ENCODE measurements at places on chromosomes 2 and 18.

GRCh38 chr2:173740639-173741038 lies 224.5 kb downstream of the SP3 start:
- DNase-seq, result no peak

DNA sequence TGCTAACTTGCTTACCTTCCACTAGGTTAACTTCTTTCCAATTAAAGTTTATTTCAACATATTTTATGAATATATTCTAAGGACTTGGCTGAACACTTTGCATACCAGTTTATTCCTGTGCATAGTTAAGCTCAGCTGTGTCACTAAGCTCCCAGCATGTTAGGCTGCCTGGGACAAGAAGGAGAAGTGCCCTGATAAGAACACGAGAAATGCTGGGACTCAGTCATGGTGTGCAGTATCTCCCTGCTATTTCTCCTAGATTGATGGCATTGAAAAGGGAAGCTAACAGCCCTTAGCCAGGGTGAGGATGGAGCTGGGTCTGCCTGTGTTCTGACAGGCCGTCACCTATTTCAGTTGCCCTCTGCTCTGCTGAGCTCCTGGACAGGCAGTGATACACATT lies 164.3 kb downstream of the TRABD2A start:
- no peak for DNase-seq

DNA sequence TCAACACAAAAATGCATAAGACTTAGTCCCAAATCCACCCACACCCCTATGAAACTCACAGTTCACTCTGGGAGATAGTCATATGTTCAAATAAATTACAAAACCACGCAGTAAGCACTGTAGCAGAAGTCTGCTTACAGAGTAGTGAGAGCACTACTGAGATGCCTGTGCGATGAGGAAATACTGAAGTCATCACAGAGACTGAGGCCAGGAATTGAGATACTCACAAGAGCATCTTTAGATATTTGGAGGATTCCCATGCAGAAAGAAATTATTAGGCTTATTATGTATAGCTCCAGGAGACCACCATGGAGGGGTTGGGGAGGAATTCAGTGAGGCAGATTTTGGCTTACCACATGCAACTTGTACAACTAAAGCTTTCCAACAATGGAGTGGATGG lies 82.3 kb downstream of the ANTXR1 start:
- DNase-seq, result no peak

DNA sequence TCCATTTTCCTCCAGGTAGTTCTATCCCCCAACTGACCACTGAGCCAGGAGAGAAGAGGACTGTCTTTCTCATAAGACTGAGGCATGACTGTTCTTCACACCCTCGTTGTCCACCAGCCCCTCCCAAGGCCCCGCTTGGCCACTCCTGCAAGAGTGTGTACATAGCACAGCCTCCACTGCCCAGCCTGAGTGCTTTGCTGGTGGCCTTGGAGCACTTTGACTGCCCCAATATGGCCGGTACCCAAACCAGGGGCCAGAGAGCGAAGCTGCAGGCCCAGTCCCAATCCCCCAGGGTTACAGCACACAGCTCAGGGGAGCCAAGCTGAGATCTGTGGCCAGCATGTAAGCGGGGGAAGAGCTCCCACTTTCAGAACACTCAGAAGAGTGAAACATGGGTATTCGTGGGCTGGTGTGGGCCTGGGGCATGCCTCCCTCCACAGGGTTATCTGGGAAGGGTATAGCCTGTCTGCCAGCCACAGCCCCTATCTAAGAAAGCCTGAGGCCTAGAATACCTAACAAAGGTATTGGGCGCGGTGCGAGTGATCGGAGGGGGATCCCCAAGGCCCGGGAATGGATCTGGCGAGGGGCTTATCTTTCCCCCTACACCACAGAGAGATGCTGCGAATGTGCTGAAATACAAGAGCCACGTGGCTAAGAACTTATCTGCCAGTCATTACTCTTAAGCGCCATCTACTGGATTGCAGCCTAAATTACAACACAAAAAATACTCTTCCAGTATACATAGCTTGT lies 163.8 kb downstream of the WDPCP start:
- peak; percentile 36 for DNase-seq

GRCh38 chr18:48841381-48842258 lies 109.1 kb downstream of the SMAD7 start:
- no peak for DNase-seq

DNA sequence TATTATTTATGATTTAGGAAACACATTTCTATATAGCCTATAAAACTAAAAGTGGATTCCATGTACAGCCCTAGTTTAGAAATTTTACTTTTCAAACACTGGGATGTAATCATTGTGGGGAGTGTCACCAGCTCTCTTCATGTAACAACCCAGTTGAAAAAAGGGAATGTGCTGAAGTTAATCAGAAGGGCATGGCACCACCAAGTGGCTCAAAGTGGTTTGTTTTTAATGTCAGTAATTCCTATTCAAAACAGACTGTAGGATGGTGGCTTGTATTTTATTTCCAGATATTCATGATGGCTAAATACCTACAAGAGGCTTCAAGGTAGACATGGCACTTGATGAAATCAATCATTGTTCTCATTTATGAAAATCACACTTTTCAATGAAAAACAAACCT lies 58.1 kb upstream of the TMEM182 start:
- no peak for DNase-seq

GRCh38 chr2:210177769-210178168 lies 6.6 kb upstream of the KANSL1L start:
- no peak for DNase-seq

DNA sequence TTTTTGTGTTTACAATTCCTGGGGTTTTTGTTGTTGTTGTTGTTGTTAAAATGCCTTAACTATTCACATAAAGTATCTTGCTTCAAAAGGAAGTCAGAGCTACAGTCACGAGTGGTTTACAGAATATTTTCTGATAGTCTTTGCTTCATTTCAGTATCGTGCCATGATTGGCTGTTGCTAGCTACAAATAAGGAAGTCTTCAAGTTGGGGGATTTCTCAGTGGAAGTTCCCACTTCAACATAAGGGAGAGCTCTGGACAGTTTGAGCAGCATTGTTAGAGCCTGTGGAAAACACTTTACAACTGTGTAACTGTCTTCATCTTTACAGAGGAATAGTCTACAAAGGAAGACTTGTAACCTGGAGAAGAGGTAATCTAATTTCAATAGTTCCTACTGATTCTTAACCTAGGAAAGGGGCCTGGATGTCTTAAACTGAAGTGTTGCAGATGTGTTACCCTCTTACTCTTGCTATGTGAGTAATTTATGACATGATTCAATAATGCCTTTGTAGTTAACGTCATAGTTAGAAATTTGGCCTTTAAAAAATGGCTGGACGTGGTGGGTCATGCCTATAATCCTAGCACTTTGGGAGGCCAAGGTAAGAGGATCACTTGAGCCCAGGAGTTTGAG lies 23.4 kb upstream of the TANK start:
- no peak for DNase-seq

GRCh38 chr18:10057401-10057893 lies 143.6 kb downstream of the VAPA start:
- DNase-seq, result no peak

DNA sequence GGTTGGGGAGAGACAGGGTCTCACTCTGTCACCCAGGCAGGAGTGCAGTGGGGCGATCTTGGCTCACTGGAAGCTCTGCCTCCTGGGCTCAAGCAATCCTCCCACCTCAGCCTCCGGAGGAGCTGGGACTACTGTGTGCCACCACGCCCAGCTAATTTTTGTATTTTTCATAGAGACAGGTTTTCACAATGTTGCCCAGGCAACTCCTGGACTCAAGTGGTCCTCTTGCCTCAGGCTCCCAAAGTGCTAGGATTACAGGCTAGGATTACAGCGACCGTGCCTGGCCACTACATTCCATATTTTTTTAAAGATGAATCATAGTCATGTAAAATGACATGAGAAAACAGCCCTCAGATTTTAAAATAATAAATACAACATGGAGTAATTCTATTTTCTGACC lies 32.3 kb downstream of the CWC22 start:
- no peak for DNase-seq

- DNase-seq, result no peak
Observed at GRCh38 chr2:172273910-172274571, 153.3 kb upstream of the ITGA6 start.

DNA sequence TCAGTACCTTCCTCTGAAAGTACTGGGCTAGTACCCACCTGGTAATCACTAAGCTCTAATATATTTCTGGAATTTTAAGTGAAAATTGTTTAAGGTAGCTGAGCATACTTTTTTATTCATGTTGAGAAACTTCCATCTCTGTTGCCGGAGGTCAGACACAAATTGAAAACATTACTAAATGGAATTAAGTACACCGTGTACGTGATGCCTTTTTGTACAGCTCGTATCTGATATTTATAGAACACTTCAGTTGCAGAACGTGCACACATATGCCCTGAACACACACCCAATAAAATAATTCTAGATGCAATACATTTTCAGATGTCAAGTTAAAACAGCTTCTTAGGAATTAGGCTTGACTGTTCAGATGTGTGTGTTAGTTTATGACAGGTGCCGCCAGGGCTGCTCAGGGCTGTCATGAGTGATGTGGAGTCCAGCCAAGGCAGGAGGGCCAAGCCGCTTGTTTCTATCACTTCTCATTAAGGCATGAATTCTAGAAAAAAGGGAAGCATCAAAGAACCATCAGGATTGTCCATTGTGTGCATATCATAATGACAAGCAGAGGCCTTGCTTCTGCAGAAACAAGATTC lies 80.9 kb upstream of the FOSL2 start:
- DNase-seq, result no peak

DNA sequence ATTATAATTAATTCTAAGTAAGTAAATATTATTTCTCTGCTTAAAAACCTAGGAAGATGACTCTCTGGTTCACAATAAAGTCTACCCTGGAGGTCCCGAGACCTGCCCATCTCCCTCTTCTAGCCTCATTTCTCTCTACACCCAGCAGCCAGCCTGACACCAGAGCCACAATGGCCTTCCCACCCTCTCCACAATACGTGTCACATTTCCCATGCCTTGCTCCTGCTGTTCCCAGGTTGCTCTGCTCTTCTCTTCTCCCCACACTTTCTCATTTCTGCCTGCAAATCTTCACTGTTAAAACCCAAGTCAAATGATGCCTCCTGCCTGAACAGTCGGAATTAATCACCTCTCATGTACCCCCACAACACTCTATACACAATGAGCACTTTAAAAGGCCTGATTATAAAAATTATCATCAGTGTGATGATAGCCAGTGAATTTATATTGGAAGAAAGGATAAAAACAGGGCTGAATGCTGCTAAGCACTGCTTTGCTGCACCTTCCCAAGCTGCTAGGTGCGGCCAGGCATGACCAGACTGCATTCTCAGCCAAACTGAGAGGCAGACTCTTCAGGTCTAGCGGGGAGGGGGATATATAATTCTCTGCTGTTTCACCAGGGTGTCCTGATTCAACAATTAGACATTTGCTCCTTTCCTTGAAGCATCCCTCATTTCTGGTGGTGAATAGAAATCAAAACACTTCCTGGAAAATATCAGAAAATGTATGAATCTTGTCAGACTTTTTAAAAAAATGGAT lies 160.6 kb downstream of the DTNA start:
- no peak for DNase-seq

GRCh38 chr2:63617366-63617765 lies 28.6 kb downstream of the MDH1 start:
- DNase-seq, result no peak

- DNase-seq, result no peak
Observed at GRCh38 chr2:120558847-120559246, 176.8 kb upstream of the GLI2 start.

DNA sequence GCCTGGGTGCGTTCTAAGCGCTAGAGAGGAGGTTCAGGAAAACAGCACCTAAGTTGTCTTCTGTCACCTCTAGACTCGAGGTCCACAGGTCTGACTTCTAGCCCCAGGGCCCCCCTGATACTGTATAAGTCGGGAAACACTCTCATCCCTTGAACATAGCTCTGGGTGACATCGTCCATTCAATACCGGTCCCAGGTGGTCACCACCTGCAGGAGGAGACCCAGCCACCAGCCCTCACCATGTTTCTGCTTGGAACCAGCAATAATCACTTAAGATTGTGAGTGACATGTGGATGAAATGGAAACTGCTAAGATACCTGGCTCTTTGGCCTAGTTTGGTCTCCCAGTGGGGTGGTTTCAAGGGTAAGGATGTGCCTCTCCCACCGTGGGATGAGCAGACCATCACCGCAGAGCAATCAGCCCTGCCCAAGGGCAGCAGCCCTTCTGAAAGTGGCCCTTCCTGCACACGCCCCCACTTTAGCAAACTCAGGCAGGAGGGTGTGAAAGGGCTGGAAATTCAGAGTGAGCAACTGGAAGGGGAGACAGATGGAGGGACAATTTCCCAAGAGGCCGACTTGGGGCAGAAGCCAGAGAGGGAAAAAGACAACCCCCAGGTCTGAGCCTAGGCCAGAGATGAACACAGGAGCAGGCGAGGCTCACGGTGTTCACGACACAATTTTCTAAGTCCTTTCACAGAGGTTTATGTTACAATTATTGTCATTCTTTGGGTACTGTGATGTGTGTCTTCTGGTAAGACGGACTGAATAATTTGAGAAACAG lies 95.2 kb downstream of the ZNF516 start:
- no peak for DNase-seq

DNA sequence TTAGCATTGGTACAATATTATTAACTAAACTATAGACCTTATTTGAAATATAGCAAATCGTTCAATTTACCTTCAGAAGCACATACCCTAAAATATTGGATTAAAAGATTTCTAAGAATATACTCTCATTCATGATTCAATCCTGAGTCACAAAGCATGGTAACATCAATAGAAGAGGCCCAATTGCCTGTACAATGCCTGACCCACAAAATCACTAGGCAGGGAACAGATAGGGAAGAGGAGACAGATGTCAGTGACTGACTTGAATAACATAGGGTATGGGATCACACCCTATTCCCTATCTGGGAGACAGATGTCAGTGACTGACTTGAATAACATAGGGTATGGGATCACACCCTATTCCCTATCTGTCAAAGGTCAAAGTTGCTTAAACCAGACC lies 611.6 kb upstream of the VRK2 start:
- DNase-seq, result no peak

DNA sequence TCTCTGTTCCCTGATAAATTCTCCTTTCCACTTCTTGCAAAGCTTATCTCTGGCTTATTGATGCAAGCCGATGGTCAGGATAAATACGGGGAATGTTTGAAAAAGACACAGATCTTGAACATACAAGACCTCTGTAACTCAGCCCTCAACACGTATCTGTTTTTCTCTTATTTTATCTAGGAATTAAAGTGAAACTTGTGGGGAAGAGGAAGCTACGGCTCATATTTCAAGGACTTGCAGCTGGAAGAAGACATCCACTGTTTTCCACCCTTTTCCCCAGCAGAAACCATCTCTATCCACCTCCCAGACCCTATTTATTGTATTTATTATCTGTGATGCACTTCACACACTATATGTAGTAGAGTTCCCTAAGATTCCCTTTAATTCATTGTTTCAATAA lies 98.4 kb upstream of the TANK start:
- DNase-seq, result no peak

GRCh38 chr2:26770986-26771586 lies 7.0 kb downstream of the SLC35F6 start:
- no peak for DNase-seq

- DNase-seq, result no peak
Observed at GRCh38 chr18:11823545-11823944, 27.7 kb upstream of the CHMP1B start.

DNA sequence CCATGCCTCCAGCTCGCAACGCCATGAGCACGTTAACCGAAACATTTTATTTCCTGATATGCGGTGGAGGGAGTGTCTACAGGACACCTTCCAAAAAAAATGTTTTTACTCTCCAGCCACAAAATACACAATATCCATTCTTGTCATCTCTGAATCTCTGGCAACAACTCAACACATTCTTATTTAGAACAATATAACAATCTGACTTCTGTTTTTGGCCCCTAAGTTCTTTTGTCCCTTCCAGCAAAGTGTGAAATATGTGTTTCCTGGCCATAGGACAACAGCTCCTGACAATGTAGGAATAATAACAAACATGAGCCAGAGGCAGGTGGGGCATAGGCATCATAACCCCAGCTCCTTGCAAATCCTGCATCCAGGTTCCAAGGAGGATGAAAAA lies 163.0 kb downstream of the DDX1 start:
- no peak for DNase-seq
